ENCODE measurements at places on chromosomes 1 and 21. TPM values are rescaled to one million over a fixed set of nuclear protein-coding genes. Genes with fewer than 3 reads are reported as not detected.

Gene ZSWIM5
- total RNA-seq, result 0.22 TPM

Gene GPX7
- 56.9 TPM for total RNA-seq

Gene VANGL2
- not detected for total RNA-seq

Gene DNAI4
- 6.3 TPM for total RNA-seq

Gene LCE3D
- total RNA-seq, result not detected

Gene SELENBP1
- 8.7 TPM for total RNA-seq

Gene LAD1
- total RNA-seq, result not detected
